A549 treated with AZD2906 at 1 μM for 4 hours (cell line): ENCODE measurements at places on chromosomes 1 and 21. TPM values are rescaled to one million over a fixed set of nuclear protein-coding genes. Genes with fewer than 3 reads are reported as not detected.

The HFM1 gene
- 0.01 to 0.14 TPM (median 0.09 TPM) in 3 of 5 replicates, not detected in the others for total RNA-seq

The CSF3R gene
- not detected in 5 replicates for total RNA-seq

The CYYR1 gene
- total RNA-seq = not detected in 5 replicates

The CA6 gene
- not detected in 5 replicates for total RNA-seq

The KRTAP10-9 gene
- not detected in 5 replicates for total RNA-seq

The CFHR4 gene
- not detected in 5 replicates for total RNA-seq

The RCAN1 gene
- total RNA-seq = 12.4 to 13.9 TPM (median 12.9 TPM) in 5 replicates

The KRTCAP2 gene
- total RNA-seq = 212 to 265 TPM (median 253 TPM) in 5 replicates

The OR2AK2 gene
- not detected in 5 replicates for total RNA-seq

The RIMS3 gene
- total RNA-seq = 0.84 to 1.3 TPM (median 1.2 TPM) in 5 replicates

The GCSAML gene
- not detected in 5 replicates for total RNA-seq

The FAM72C gene
- 3.6 to 5.9 TPM (median 4.8 TPM) in 5 replicates for total RNA-seq

The HTR6 gene
- 0.12 to 0.22 TPM (median 0.13 TPM) in 5 replicates for total RNA-seq
